Astrocyte (in vitro differentiated cells and primary cell): ENCODE measurements at places on chromosomes 6 and 20.

- DNase-seq: no peak
Measured at GRCh38 chr6:109117346-109118035, 22.2 kb downstream of the CEP57L1 start.

GRCh38 chr6:31799781-31800180 lies 4.2 kb upstream of the VARS1 start:
- peak; percentile 28 for DNase-seq

DNA sequence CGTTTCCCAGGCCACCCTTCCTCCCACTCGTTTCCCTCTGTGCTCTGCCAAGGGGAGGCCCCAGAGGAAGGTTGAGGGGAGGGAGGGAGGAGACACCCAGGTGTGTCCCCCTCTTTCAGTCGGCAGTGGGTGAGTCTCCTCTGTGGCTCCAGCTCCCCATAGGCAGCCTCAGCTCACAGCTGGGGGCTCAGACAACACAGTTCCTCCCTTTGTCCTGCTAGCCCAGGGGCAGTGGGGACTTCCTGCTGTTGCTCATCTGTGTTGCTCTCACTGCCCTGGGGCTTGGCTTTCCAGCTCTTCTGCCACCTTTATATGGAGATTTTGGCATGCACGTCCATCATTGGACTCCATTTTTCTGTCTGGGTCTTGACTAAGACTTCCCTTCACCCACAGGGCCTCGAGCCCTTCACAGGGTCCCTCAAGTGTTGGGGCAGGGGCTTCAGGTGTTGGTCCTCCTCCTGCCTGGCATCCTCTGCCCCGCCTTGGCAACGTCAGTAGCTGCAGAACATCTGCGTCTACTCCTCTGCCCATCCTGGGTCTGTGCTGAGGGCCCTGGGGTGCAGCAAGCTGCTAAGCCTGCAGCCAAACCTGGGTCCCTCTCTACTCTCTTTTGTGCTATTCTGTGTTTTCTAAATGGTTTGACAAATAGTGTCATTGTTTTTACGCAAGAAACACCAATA lies 190.6 kb upstream of the PMEPA1 start:
- DNase-seq: no peak

- no peak for DNase-seq
Measured at GRCh38 chr6:39057251-39058155, 8.9 kb downstream of the GLP1R start.

DNA sequence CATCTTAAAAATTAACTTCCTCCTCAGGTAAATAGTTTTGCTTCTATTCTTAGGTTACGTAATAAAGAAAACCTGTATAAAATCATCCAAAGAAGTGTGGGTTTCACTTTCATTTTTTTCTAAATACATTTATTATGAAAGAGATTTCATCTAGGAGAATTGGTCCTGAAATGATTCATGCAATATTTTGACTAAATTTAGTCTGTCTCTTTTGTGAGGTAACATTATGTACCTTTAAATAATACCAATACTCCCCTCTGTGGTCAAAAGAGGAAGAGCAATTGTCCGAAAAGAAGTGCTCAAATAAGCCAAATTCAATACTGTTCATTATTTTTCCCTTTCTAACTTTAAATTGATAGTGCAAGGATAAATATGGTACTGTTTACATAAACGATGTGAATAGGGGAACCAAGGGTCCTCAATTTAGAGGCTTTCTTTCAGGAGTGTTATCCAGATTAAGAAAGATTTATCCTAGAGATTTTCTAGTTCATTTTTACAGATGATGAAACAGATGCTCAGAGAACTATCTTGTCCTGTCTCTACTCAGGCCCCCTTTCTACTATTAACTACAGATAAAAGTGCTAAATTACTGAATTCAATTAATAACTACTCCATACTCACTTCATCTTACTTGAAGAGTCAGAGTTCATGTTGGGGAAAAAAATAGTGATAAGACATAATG lies 26.2 kb downstream of the CYP39A1 start:
- DNase-seq: no peak

GRCh38 chr20:4449957-4450715 lies 271.6 kb upstream of the PRND start:
- DNase-seq: peak; percentile 47

GRCh38 chr6:41934278-41935192 lies 7.1 kb downstream of the CCND3 start:
- DNase-seq: no peak
